CD8-positive, alpha-beta memory T cell (primary cell): ENCODE measurements at places on chromosomes 13 and 19. TPM values are rescaled to one million over a fixed set of nuclear protein-coding genes. Genes with fewer than 3 reads are reported as not detected.
A peak's percentile ranks its signal among the peaks of the same experiment; 100 is the strongest.

- DNase-seq = no peak
Observed at GRCh38 chr13:113902986-113903775, 39.3 kb upstream of the GAS6 start.

The KANK3 gene
- 0.97 TPM for total RNA-seq

DNA sequence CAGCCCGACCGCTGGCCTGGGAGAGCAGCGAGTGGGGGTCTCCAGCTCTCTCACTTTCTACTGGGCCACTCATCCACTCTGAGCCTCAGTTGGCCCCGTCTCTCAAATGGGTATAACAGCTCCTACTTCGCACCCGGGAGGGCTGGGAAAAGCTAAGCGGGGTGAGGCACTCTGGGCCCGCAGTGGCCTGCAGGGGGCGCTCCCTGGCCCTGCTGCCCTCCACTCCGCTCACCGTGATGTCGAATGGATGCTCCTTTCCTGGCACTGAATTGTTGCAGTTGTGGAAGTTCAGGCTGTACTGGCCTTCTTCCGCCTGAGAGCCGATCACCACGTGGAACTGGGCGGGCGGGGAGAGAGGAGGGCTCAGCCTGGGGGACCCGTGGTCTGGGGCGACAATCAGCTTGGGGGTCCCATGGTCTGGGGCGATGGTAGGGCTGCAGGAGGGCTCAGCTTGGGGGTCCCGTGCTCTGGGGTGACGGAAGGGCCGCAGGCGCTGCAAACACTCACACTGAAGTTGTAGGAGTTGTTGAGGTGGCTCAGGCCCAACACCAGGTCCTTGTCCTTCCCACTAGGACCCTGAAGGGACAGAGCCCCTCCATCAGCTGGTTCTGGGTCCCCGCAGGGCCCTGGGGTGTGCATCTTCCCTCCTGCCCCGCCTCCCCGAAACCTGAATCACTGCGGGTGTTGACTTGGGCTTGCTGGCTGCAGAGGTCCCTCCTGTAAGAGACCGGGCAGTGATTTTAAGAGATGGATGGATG, 3.9 kb downstream of the GPR108 start:
- DNase-seq = no peak

- DNase-seq = no peak
Observed at GRCh38 chr19:57053401-57053800, 66.4 kb upstream of the USP29 start.

DNA sequence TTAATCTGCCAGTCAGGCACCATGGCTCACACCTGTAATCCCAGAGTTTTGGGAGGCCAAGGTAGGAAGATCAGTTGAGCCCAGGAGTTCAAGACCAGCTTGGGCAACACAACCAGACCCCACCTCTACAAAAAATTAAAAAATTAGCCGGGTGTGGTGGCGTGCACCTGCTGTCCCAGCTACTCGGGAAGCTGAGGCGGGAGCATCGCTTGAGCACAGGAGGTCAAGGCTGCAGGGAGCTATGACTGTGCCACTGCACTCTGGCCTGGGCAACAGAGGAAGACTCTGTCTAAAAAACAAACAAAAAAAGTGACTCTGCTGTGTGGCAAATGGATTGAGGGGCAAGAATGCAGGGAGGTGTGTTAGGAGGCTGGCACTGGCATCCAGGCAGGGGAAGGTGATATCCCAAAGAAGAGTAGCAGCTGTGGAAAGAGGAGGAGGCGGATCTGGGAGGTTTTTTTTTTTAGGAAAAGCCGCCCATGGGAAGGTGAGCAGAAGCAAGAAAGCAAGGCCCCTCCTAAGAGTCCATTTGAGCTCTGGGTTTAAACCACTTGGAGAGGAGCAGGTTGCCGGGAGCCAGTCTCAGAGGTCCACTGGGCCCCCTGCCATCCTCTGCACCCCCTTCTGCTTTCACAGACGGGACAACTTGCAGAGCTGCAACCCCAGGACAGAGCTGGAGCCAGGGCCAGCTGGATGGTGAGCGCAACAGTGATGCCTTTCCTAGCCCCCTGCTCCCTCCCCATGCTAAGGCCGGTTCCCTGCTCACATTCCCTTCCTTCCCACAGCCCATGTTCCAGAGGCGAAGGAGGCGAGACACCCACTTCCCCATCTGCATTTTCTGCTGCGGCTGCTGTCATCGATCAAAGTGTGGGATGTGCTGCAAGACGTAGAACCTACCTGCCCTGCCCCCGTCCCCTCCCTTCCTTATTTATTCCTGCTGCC, 2.1 kb downstream of the HAMP start:
- no peak for DNase-seq

The NTF4 gene
- not detected for total RNA-seq

DNA sequence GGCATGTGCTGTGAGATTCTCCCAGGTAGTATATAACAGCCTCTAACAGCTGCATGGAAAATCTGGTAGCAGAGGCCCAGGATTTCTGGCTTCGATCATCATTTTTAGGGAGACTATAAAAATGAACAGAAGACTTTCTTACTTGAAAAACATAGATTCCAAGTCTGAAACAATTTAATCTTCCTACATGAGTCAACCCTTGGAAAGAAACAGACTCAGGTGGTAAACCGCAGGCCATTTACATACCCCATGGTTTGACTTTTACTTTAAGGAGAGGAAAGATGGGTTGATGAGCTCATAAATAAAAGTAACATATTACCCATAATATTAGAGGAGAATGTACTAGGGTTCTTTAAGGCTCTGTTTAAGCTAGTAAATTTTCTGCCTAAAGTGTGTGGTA, 121.6 kb downstream of the CYSLTR2 start:
- DNase-seq = no peak

The GPR4 gene
- not detected for total RNA-seq

The IGFL1 gene
- total RNA-seq = not detected

- no peak for DNase-seq
Observed at GRCh38 chr13:54687173-54687572, 1658.6 kb downstream of the OLFM4 start.

- no peak for DNase-seq
Observed at GRCh38 chr13:107807306-107808073, 407.8 kb downstream of the LIG4 start.

DNA sequence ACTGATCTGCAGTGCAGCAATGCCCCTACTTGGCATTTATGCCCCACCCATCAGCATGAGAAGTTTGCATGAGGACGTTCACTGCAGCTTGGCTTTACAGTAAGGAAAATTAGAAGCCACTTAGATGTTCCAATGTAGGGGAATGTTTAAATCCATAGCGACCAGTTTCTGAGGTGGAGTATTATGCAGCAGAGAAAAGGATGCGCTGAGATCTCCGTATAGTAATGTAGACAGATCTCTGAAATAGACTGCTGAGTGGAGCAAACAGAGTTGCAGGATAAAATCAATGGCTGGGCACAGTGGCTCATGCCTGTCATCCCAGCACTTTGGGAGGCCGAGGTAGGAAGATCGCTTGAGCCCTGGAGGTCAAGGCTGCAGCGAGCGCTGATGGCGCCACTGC, 10.1 kb downstream of the PGPEP1 start:
- no peak for DNase-seq

GRCh38 chr19:17718947-17719711, at the start of gene MAP1S:
MAP1S (plus strand) TSS chr19:17719480; CDS start chr19:17719503, 23 bp downstream.
- DNase-seq = peak; percentile 47

- no peak for DNase-seq
Observed at GRCh38 chr13:32993145-32993544, 23.1 kb upstream of the KL start.
